ENCODE measurements at places on chromosomes 12 and 14. TPM values are rescaled to one million over a fixed set of nuclear protein-coding genes. Genes with fewer than 3 reads are reported as not detected.

DNA sequence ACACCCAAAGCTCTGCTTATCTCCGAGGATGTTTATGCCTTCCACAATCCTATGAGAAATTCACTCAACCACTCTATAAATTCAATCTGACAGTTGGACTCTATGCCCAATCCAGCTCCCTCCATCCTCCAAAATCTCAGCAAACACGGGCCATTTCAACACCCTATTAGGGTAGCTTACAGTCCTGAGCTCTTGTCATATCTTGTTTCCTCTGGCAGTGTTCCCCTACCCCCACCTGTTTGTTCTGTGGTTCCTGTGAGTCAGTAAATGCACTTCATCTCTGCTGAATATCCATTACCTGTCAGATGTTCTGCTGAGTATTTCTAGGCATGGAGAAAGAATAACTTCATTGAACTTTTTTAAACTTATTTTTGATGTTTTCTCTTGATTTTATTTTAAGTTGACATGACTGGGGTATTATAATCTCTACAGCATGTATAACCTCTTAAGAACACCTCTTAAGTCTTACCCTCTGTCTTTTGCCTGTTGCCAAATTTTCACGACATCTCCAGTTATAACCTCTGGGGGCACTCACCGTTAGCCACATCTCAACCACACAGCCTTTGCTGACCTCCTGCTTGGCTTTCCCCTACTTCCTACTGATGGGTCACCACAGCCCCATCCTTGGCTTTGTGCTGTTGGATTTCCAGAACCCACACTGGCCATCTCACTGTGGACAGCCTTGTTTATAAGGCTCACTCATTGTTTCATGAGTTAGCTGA is 317.0 kb upstream of the TMPO start:
- no peak for DNase-seq

GRCh38 chr12:59803735-59804134 is 207.9 kb downstream of the SLC16A7 start:
- no peak for DNase-seq

- no peak for DNase-seq
Measured at GRCh38 chr12:120504587-120504986, 8.7 kb downstream of the DYNLL1 start.

- DNase-seq, result no peak
Measured at GRCh38 chr14:87073880-87074570, 919.0 kb downstream of the GALC start.

- no peak for DNase-seq
Measured at GRCh38 chr12:124622331-124622730, 54.9 kb upstream of the NCOR2 start.

Gene CCDC38
- total RNA-seq, result not detected

Gene NFE2
- not detected for total RNA-seq

Gene KRT8
- total RNA-seq, result 0.83 TPM

Data from LHCN-M2 (cell line).